ENCODE measurements at places on chromosomes 6 and 20.
A peak's percentile ranks its signal among the peaks of the same experiment; 100 is the strongest.

GRCh38 chr6:98560418-98560817 is 274.0 kb upstream of the POU3F2 start:
- no peak for DNase-seq

DNA sequence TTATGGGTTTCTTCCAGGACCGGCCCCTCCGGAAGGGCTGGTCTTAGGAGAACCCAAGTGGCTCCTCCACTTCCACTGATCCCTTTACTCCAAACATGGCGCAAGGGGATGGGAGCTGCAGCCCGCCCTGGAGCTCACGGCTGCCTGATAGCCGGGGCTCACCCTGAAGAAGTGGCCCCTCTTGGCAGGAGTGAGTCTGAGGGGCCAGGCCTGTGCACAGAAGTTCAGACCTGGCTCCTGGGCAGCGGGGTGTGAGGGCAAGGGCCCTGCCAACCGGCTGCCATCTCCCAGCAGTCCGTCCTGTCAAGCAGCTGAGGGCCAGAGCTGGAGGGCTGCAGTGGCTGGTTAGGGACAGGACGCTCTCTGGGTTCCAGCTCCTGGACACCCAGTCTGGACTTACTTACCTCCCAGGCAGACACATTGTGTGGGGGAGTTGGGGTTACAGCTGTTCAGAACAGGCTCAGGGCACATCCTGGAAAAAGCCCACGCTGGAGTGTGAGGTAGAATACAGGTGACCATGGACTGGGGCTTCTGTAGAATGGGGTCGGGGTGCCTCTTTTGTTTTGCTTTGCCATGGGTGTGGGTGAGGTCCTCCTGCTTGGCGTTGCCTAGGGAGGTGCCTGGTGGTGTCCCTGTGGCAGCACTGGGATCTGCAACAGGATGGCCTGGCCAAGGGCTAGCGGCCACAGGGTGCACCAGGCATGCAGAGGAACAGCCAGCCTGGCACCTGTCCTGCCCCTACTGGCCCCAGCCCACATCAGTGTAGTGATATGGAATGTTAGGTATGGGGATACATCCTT is 88.4 kb downstream of the ASXL1 start:
- DNase-seq, result no peak

GRCh38 chr20:50445354-50446151 is 64.6 kb upstream of the PTPN1 start:
- DNase-seq, result no peak

GRCh38 chr6:155936551-155936950 is 480.9 kb upstream of the NOX3 start:
- DNase-seq, result peak; percentile 2

DNA sequence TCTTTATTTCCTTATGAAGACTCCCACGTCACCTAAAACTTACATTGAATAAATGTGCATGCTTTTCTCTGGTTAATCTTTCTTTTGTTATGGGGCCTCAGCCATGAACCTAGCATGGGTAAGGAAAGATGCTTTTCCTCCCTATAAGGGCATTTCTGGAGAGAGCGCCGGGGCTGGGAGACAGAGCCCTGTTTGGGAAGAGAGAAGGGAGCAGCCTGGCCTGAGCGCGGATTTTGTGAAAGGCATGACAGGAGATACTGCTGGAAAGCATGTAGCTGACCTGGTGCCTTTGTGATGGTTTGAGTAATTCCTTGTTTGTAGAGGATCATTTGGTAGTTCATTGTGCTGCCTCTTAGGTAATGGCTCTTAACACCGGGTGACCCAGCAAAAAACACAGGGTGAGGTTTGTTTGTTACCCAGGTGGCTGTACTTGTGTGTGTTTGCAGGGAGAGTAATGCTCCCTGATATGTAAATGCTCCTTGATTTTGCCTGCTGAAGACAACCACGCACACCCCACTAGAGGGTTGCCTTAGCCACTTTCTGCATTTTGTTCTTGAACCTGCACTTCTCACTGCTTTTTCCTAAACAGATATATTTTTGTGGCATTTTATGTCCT is 59.2 kb downstream of the ANKRD6 start:
- DNase-seq, result no peak

- DNase-seq, result no peak
These were observed 6.9 kb upstream of the PHACTR1 start for GRCh38 chr6:12709556-12710232.

DNA sequence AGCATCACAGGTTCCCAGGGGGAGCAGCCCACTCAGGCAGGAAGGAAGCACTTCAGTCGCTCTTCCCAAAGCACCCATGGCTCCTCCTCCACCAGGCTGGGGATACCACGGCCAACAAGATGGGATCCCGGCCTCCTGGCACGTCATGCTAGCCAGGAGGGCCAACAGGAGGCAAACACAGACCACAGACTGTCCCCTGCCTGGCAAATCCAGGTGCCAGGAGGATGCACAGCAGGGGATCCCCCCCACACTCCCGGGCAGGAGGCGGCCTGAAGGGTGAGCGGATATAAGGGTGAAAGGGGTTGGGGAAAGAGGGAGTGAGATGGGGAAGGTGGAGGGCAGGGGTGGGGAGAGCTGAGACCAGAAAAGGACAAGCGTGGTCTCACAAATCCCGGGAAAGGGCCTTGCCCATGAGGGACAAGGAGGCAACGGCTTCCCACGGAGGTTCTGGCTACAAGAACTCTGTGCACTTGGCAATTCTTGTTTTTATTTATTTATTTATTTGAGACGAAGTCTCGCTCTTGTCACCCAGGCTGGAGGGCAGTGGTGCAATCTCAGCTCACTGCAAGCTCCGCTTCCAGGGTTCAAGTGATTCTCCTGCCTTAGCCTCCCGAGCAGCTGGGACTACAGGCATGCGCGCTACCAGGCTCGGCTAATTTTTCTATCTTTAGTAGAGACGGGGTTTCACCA is 7.2 kb downstream of the PXDC1 start:
- no peak for DNase-seq

DNA sequence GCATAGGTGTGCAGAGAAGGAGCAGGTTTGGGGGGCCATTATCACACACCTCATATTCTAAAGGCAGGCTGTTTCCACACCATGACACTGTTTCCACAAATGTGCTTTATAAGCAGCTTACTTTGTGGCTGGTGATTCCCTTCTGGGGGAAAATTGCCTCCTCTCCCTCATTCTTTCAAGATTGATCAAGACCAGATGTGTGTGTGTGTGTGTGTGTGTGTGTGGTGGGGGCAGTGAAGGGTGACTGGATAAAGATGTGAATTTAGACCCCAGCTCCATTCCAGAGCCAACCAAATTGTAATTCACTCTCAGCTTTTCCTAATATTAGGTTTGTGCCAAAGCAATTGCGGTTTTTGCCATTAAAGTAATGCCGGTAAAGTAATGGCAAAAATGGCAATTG is 45.6 kb downstream of the EDN3 start:
- no peak for DNase-seq
